NCI-H526 (cell line): ENCODE measurements at places on chromosomes 6 and 20.

DNA sequence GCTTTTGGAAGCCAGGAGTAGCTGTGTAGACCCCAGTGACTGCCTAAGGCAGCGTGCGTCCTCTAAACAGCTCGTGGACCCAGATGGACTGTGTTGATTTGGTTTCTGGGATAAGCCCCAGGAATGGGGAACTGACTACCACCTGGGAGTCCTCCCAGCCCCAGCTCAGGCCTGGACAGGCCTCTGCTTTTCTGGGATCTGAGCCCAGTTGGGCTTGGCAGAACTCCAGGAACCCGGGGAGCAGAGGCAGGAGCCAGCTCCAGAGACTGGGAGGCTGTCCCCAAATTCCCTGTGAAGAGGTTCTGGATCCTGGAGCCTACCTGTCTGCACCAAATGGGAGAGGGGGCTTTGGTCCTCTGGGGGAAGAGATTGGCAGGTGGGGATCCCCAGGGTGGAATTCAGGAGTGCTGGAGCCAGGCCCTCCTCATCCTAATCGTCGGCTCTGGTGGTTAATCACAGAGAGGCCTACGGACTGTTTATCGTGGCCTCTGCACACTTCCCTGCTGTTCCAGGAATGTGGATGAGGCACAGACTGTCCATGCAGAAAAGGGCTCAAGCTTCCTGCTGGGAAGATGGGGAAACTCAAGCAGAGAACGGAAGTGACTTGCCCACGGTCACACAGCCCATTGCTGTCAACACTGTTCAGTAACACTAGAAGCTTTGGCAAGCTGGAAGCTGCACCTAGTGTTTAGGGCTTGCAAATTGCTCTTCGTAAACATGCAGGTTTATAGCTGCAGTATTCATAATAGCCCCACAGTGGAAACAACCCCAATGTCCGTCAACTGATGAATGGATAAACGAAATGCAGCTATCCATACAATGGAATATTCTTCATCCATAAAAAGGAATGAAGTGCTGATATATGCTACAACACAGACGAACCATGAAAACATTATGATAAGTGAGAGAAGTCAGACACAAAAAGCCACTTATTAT lies 100.6 kb downstream of the KCNB1 start:
- DNase-seq, result no peak

- no peak for DNase-seq
These were observed 96.7 kb downstream of the L3MBTL3 start for GRCh38 chr6:130115036-130115435.

GRCh38 chr6:154466139-154466538 lies 44.3 kb downstream of the CNKSR3 start:
- DNase-seq, result no peak

GRCh38 chr6:158283304-158283980 lies 28.8 kb upstream of the TULP4 start:
- no peak for DNase-seq

- DNase-seq, result no peak
These were observed 153.1 kb upstream of the INSM1 start for GRCh38 chr20:20214757-20215275.

DNA sequence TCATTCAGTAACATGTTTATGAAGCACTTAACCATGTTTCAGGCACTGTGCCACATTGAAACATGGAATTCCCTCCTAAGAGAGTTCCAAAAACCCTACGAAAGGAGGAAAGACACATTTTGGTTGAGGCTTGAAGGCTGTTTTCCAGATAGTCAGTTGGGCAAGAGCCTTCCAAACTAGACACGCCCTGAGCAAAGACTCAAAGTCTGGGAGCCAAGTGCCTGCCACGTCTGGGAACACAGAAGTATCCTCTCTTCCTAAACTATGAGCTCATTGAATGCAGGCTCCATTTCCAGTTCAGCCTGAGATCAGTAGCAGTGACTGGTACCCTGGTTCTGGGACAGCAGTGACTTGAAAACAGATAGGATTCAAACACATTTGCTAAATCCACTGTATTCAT lies 74.5 kb upstream of the FAM8A1 start:
- no peak for DNase-seq

DNA sequence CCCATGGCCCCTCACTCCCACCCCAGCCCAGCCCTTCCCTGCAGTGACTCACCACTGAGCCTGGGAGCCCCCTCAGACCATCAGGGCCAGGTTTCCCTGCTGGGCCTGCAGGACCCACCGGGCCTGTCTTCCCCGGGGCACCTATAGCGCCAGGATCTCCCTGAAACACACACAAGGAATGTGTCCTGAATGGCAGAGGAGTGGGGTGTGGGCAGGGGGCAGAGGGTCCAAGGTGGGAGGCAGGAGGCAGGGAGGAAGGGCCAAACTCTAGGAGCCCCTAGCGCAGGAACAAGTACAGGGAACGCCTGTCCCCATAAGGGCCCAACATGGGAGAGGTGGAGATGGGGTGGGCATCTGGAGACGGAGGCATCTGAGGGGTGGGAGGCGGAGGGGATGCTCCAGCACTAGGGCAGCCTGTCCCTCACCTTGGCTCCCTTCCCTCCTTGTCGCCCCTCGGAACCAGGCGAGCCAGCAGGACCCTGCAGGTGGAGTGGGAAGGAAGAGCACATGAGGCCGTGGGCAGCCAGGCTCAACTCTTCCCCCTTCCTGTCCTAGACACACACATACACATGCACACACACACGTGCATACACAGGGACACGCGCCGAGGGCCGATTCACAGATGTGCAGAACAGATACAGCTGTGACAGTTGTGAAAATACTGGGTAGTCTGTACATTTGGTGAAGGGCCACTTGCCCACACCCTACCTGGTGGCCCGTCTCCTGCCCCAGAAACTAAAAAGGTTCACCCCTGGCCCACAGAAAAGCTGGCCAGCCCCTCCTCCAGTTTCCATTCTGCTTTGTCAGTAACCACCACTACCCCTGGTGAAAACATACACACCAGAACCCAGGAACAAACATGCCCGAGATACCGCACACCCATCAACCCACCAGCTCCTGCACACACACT lies 24.6 kb downstream of the COL11A2 start:
- no peak for DNase-seq

DNA sequence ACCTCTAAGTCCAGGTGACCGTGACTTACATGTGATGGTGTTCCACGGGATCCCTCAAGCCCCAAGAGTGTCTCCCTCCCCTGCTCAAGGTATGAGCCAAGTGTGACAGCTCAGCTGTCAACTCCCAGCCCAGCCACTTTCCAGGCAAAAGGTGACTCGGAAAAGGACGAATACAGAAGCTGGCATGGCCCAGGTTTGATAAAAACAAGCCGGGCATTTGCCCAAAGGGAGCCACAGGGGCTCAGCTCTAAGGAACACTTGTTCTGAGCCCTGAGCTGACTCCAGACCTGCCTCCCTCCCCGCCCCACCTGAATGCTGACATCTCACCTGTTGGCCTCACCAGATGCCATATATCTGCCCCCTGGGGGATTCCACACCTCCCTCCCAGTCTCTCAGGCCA lies 43.0 kb upstream of the BPIFA2 start:
- DNase-seq, result no peak

GRCh38 chr6:49766762-49767161 lies 20.3 kb downstream of the PGK2 start:
- DNase-seq, result no peak

- DNase-seq, result no peak
These were observed 100.8 kb upstream of the SLC35B3 start for GRCh38 chr6:8536122-8536521.

GRCh38 chr20:21640556-21640955 lies 64.9 kb upstream of the PAX1 start:
- peak; percentile 46 for DNase-seq

GRCh38 chr6:130434174-130434873 lies 68.5 kb downstream of the TMEM200A start:
- no peak for DNase-seq

DNA sequence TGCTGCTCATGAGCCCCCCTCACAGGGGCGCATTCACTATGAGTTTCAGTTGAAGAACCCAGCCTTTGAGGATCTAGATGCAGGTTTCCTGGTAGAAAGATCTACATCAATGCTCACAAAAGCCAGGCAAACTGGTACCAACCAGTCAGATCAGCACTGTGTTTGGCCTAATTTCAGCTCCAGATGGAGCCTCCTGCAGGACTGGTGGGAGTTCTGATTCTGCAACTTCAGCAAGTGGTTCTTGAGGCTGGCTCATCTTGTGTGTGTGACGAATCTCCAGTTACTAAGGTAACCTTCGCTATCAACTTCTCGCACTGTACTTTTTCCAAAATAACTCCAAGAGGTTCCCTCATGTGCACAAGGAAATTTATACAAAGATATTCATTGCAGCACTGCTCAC lies 118.8 kb downstream of the ZMYND8 start:
- DNase-seq, result no peak

DNA sequence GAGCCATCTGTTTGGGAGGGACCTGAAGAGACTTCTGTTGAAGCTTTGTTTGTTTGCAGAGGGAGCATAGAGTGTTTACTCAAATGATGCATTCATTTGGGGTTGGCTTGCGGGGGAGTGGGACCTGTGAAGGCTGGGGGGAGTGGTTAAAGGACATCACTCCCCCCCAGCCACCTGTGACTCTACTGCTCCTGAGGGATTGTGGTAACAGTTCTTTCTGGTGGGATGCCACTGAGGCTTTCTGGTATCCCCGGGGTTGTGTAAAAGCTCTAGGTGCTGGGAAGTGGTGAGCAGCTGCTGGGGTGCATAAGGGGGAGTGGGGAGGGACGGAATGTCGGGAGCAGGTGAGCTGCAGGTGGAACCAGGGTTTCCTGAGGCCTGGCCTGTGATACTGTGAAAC lies 239.2 kb upstream of the QKI start:
- no peak for DNase-seq

GRCh38 chr20:751761-752160 lies 16.5 kb downstream of the SLC52A3 start:
- DNase-seq, result peak; percentile 36

- no peak for DNase-seq
These were observed 16.3 kb upstream of the PDE10A start for GRCh38 chr6:165679326-165679725.

- DNase-seq, result no peak
These were observed 173.1 kb upstream of the SSTR4 start for GRCh38 chr20:22861990-22862389.

DNA sequence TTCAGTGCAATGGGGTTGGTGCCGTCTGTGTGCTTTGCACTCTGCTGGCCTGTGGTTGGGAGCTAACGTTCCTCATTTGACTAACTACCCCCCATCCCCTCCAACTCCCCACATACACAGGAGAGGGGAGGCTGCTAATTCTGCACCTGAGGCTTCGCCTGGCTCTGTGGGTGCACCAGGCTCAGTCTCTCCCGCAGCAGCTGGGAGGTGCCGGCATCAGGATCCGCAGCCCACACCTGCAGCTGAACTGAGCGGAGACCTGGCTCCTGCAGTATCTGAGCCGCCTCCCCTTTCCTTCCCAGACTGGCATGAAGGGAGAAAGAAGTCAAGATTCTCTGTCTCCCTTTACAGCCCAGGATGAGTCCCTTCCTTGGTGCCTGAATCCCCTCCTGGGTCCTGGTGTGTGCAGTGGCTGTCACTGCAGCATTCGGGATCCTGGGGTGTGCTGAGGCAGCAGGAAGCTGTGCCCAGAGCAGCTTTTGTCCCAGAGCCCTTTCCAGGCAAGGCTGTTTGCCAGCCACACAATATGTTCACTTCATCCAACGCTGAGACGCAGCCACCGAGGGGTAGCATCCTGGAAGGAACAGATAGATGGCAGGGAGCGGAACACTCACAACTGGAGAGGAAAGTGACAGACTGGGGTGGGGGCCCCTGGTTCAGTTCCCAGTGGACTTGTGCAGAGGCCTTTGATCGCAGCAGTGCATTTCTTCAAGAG lies 70.2 kb downstream of the CDH4 start:
- peak; percentile 73 for DNase-seq

- DNase-seq, result peak; percentile 6
These were observed 1.2 kb upstream of the ACAT2 start for GRCh38 chr6:159760602-159761057.
